ENCODE measurements at places on chromosomes 16 and 17. TPM values are rescaled to one million over a fixed set of nuclear protein-coding genes. Genes with fewer than 3 reads are reported as not detected.

The KRTAP3-2 gene
- total RNA-seq = not detected

The CBX2 gene
- 5.2 TPM for total RNA-seq

The KRTAP16-1 gene
- total RNA-seq = not detected

The BFAR gene
- total RNA-seq = 47.3 TPM

The ALOX12B gene
- total RNA-seq = not detected

The GRN gene
- total RNA-seq = 294 TPM

The TNP2 gene
- not detected for total RNA-seq

The ASPHD1 gene
- total RNA-seq = 4.0 TPM

The TVP23A gene
- total RNA-seq = 1.5 TPM

The ZNF830 gene
- total RNA-seq = 15.7 TPM

The CAMKK1 gene
- total RNA-seq = 8.9 TPM

The SLC12A3 gene
- total RNA-seq = not detected

The TIGD7 gene
- total RNA-seq = 6.1 TPM

The MAF gene
- 77.2 TPM for total RNA-seq

The PIRT gene
- total RNA-seq = not detected

The COX11 gene
- total RNA-seq = 41.7 TPM

The MATCAP1 gene
- total RNA-seq = 12.6 TPM

The CACNG5 gene
- total RNA-seq = not detected

The CEP112 gene
- 17.8 TPM for total RNA-seq

The GDPD1 gene
- total RNA-seq = 0.24 TPM

The TSPOAP1 gene
- 13.6 TPM for total RNA-seq

The MYL11 gene
- total RNA-seq = not detected

The PRSS33 gene
- total RNA-seq = not detected

The TSPAN10 gene
- 0.48 TPM for total RNA-seq

The CRHR1 gene
- not detected for total RNA-seq

The HS3ST2 gene
- 1.7 TPM for total RNA-seq

The KRT25 gene
- total RNA-seq = not detected

The CES5A gene
- not detected for total RNA-seq

The NLRC5 gene
- 189 TPM for total RNA-seq

The CDH1 gene
- total RNA-seq = 1.8 TPM

The BICDL2 gene
- not detected for total RNA-seq

The SLC5A10 gene
- not detected for total RNA-seq

The DLX4 gene
- total RNA-seq = not detected

The KRTAP9-4 gene
- total RNA-seq = not detected

The HOXB1 gene
- total RNA-seq = not detected

The NBR1 gene
- total RNA-seq = 97.3 TPM

The PLLP gene
- 49.1 TPM for total RNA-seq

The ELAC2 gene
- total RNA-seq = 89.5 TPM

The MAPT gene
- 4.3 TPM for total RNA-seq

The TERB1 gene
- total RNA-seq = not detected

The TMC5 gene
- 7.1 TPM for total RNA-seq

The TRAPPC2L gene
- total RNA-seq = 32.0 TPM

The CD68 gene
- total RNA-seq = 321 TPM

The TBC1D3B gene
- 1.9 TPM for total RNA-seq

The CCDC200 gene
- not detected for total RNA-seq

The CCDC102A gene
- total RNA-seq = 3.5 TPM

The MIEN1 gene
- 60.8 TPM for total RNA-seq
